NCI-H1930 (cell line): ENCODE measurements at places on chromosomes 4 and X.

DNA sequence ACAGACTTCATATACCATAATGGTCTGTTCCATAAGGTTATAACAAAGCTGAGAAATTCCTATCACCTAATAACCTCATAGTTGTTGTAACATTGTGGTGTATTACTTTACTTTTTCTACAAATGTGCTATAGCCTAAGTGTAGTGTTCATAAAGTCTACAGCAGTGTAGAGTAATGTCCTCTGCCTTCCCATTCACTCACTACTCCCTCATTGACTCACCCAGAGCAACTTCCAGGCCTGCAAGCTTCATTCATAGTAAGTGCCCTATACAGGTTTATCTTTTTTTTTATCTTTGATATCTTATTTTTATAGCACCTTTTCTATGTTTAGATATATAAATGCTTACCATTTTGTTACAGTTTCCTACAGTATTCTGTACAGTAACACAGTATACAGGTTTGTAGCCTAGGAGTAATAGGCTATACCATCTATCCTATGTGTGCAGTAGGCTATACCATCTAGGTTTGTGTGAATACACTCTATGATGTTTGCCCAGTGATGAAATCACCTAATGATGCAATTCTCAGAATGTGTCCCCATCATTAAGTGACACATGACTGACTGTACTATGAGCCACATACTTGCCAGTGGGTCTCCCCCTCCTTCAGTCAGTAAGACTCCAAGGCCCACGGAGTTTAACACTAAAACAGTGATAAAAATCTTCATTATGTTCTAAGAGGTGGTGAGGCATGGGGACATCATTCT lies 299.9 kb downstream of the UNC5C start:
- no peak for DNase-seq

- no peak for DNase-seq
These were observed 7.3 kb upstream of the IGFBP7 start for GRCh38 chr4:57117491-57117890.

DNA sequence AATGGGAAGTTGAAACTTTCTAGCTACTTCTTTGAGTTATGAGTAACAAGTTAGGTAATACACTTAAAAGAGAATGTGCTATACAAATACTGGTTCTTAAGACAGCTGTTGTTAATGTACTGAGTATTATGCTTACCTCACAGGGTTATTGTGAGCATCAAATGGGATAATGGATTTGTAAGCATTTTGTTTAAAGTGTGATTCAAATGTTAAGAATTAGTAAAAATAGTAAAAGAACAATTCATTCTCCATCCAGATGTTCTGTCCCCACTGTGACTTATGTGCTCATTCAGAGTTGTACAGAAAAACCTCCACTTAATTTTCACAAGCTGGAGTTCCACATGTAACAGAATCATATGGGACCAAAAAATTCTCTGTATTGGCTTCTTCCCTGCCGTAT lies 63.6 kb downstream of the AR start:
- no peak for DNase-seq

GRCh38 chr4:41839916-41840854 lies 91.7 kb upstream of the PHOX2B start:
- DNase-seq = no peak

DNA sequence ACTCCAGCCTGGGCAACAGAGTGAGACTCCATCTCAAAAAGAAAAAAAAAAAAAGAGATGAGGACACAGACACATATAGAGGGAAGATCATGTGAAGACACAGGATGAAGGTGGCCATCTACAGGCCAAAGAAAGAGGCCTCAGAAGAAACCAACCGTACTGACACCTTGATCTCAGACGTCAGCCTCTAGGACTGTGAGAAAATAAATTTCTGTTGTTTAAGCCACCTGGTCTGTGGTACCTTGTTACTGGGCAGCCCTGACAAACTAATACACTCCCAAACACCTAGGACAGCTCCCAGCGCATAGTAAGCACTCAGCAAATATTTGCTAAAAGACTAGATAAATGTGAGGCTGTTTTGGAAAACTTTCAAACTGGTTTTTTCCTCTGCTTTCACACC lies 59.2 kb upstream of the SMIM10 start:
- DNase-seq = no peak

GRCh38 chrX:120365320-120365719 lies 3.4 kb downstream of the ATP1B4 start:
- no peak for DNase-seq

DNA sequence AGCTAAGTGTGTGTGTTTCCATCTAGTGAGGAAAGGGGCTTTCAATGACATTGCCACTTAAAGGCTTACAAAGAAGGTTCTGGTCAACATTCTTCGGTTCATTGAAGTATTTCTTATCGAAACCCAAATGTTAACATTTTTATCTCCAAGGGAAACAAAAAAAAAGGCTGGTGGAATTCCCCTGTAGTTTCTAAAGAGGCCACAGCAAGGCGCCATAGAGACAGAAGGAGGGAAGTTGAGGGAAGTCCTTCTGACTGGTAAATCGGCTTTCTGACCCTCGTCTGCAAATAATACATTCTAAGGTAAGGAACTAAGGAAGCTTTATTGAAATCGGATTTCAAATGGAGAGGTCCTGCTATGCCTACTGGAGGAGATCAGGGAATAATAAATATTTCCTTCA lies 1.7 kb upstream of the ZFP42 start:
- no peak for DNase-seq

GRCh38 chrX:97268182-97268680 lies 384.5 kb downstream of the RPA4 start:
- DNase-seq = no peak
